ENCODE measurements at places on chromosomes 5 and 9. TPM values are rescaled to one million over a fixed set of nuclear protein-coding genes. Genes with fewer than 3 reads are reported as not detected.

- no peak for DNase-seq
Observed at GRCh38 chr5:1468629-1469527, 23.6 kb upstream of the SLC6A3 start.

GRCh38 chr9:115980054-115980453 lies 173.5 kb upstream of the PAPPA start:
- no peak for DNase-seq

DNA sequence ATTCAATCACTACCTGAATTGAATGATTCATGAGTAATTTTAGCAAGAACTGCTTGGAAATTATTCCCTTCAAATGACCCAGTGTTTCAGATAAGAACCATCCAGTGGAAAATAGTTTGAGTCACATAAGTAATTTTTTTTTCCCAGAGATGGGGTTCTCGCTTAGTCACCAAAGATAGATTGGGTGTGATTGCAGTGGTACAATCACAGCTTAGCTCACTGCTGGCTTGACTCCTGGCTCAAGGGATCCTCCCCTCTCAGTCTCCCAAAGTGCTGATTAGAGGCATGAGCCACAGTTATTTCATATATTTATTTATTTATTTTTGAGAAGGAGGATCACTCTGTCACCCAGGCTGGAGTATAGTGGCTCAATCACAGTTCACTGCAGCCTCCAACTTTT lies 574.5 kb upstream of the ARRDC3 start:
- DNase-seq = no peak

GRCh38 chr5:9544502-9545135 lies 1.3 kb downstream of the SEMA5A start:
- no peak for DNase-seq

DNA sequence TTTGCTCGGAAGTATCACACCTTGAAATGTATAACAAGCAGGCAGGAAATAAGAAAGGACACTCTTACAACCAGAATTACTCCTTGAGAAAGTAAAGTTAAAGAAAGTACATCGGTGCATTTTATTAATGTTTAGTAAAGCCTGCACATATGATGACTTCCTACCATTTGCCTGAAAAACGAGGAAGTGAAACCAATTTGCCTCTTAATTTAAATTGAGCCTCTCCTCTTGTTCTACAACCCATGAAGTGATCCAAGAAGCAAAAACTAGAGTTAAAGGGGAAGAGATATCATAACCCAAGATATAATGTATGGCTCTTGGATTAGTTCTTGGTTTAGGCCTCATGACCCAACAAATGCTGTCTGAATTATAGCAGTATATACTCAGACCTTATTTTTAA lies 95.6 kb downstream of the GNAQ start:
- DNase-seq = no peak

- no peak for DNase-seq
Observed at GRCh38 chr9:114641967-114642366, 15.6 kb downstream of the TEX53 start.

- no peak for DNase-seq
Observed at GRCh38 chr5:78779262-78779661, 130.7 kb upstream of the LHFPL2 start.

DNA sequence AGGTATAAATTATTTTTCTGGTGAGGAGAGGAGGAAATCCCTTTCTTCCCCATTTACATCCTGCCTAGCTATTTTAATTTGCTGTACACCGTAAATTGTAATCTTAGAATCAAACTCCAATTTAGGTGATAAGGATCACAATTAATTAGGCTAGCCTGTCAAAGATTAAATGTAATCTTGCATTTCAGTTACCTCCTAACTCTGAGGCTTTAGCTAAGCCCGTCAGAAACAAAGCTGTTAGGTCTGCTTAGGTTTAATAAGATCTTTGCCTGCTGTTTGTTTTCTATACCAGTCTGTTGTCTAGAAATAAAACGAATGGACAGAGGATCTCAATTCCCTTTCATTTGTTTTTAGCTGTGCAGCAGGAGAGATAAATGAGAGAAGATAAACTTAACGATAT lies 51.5 kb downstream of the PIK3R1 start:
- DNase-seq = no peak

DNA sequence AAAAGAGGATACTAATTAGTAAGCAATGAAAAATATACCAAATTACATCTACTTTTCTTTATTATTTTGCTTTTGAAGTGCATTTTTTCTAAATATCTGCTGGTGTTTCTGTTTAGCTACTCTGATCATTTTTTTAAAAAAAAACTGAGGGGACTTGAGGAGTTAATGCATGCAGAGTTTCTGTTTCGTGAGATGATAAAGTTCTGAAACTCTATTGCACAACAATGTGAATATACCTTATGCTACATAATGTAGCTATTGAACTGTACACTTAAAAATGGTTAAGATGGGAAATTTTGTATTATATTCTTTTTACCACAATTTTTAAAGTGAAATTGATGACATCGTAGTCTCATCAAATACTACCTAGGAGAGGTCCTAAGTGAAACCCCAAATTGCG lies 288.3 kb upstream of the NR4A3 start:
- no peak for DNase-seq

GRCh38 chr9:70415476-70415875 lies 1.0 kb upstream of the KLF9 start:
- no peak for DNase-seq

- DNase-seq = no peak
Observed at GRCh38 chr5:138352722-138353559, 456 bp downstream of the KDM3B start.

- DNase-seq = no peak
Observed at GRCh38 chr9:120191141-120191540, 388.8 kb downstream of the CDK5RAP2 start.

DNA sequence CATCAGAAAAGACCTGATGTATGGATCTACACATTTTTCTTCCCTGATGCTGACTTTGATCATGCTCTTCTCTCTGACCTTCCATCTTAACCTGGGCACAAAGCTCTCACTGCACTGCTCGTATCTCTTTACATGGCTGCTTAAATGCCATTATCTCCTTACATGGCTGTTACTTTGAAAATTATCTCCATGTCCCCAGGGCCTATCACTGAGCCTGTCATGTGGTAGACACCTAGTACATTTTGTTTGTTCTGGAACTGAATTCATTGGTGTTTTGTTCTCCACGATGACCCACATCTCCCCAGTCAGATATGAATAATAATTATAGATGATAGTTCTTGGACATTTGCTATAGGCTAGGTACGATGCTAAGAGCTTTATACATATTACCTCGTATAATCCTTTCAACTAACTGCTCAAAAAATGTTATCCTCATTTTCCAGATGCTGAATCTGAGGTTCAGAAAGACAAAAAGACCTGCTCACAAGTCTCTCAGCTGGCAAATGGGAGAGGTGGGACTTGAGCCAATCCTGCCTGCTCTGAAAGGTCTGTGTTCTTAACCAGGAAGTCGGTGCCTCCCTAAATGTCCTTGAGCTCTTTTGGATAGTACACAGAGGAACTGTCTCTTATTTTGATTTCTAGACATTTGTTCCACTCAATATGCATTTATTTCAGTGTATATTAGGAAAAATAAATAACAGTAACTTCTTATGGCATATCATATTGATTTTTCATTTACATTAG lies 9.8 kb upstream of the CPEB4 start:
- no peak for DNase-seq

GRCh38 chr9:108477529-108478006 lies 378.2 kb downstream of the ACTL7B start:
- DNase-seq = no peak

DNA sequence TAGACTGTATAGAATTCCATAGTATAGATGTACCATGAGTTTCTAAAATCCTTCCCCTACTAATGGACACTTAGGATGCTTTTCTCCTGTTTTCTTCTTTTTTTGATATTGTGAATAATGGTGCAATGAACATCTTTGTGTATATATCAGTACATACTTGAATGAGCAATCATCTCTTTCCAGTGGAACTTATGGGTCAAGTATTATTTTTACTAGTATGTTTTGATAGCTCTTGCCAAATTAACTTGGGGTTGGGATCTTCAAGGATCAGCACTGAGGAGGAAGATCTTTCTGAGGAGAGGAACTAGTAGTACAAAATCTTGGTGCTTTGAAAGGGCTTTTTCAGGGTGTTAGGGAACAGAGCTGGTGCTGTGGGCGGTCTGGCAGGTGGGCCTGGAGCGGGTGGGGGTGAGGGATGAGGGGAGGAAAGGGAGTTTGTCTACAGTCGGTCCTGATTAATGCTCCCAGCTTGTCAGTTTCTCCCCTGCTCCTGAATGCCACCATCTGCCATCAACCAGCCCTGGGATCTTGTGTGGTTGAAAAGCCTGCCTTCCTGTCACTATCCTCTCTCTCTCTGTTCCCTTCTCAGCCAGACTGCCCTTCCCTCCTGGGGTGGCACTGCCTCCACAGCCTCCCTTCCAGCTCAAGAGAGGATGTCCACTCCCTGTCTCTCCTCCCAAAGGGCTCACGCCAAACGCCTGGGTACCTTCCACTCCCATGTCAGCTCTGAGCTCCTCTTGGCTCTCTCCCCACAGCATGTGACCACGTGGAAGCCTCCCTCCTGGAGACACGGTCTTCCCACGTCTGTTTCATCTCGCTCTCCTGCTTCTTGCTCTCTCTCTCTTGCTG lies 185.9 kb downstream of the DAB2IP start:
- no peak for DNase-seq

GRCh38 chr5:9098990-9099389 lies 446.9 kb downstream of the SEMA5A start:
- DNase-seq = no peak

GRCh38 chr5:148933903-148934432 lies 107.6 kb downstream of the ADRB2 start:
- no peak for DNase-seq

DNA sequence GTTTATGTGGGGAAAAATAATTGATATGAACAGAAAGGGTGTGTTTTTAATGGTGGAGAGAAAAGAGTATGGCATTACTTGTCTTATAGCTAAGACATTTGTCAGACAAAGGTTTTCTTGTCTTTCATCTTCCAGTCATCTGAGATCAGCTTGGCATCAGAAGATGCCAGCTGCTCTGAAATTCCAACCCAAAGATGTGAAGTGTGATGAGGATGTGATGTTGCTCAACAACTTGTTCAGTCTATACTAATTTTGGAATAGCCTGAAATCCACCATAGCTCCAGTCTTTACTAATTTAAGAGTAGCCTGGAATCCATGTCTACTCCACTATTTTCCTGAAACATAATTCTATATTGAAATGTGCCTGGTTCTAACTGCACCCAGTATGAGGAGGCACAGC lies 182.3 kb downstream of the CFAP90 start:
- DNase-seq = no peak

DNA sequence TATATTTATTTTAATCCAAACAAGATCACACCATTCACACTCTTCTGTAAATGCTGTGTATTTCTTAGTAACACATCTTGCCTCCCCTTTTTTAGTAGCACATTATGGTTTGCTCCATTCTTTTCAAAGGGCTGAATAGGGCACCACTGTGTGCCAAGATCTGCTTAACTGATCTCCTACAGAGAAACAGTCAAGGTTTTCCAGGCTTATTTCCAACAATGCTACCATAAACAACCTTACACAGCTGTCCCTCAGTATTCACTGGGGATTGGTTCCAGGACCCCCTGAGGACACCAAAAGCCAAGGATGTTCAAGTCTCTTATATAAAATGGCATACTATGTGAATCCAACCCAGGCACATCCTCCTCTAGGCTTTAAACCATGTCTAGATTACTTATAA lies 16.5 kb downstream of the GOLM1 start:
- no peak for DNase-seq

GRCh38 chr9:34451545-34451944 lies 6.8 kb downstream of the FAM219A start:
- no peak for DNase-seq

DNA sequence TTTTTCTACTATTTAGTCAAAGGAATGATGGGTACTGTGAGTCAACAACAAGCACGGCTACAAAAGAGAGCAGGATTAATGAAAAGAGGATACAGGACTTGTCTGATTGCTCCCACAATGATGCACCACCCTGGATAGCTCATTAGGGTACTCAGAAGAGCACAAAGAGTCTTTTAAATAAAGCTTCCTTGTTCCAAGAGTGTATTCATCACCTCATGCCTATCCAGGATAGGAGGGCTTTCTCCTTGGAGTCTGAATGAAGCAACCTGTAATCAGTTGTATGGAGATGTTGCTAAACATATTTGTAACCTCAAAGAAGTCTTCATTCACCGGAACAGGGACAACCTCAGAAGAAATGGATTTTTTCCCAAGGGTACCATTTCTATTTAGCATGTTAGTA lies 219.5 kb upstream of the TMEM161B start:
- no peak for DNase-seq

DNA sequence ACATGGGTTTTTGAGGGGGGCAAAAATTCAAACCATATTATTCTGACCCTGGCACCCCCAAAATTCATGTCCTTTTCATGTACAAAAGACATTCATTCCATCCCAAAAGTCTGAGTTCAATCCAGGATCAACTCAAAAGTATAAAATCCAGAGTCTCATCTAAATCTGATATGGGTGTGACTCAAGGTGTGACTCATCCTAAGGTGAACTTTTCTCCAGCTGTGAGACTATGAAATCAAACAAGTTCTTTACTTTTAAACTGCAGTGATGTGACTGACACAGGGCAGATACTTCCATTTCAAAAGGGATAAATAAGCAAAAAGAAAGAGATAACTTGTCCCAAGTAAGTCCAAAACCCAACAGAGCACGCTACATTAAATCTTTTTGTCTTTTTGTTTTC lies 20.6 kb upstream of the CYLC2 start:
- no peak for DNase-seq

GRCh38 chr5:9655641-9656040 lies 25.5 kb upstream of the TAS2R1 start:
- DNase-seq = no peak

GRCh38 chr5:33857037-33857436 lies 34.8 kb downstream of the ADAMTS12 start:
- DNase-seq = no peak

ZBTB34 gene
- 8.4 TPM for total RNA-seq

GABRA1 gene
- total RNA-seq = not detected

SLC1A1 gene
- total RNA-seq = 17.4 TPM

ZNF346 gene
- total RNA-seq = 21.7 TPM

MSX2 gene
- total RNA-seq = 0.21 TPM

GABRA6 gene
- not detected for total RNA-seq

ARL14EPL gene
- total RNA-seq = 0.39 TPM

ZDHHC11B gene
- not detected for total RNA-seq

ADAMTS6 gene
- total RNA-seq = 117 TPM

HDHD3 gene
- 6.1 TPM for total RNA-seq

SH3PXD2B gene
- 25.9 TPM for total RNA-seq

PCDHA4 gene
- total RNA-seq = 0.42 TPM

SLC6A18 gene
- total RNA-seq = not detected

ZNF483 gene
- total RNA-seq = 1.4 TPM

MAP1B gene
- 155 TPM for total RNA-seq

ZBED3 gene
- 3.6 TPM for total RNA-seq
